Left colon (tissue), 2 donors: ENCODE measurements at places on chromosomes 4 and X.

DNA sequence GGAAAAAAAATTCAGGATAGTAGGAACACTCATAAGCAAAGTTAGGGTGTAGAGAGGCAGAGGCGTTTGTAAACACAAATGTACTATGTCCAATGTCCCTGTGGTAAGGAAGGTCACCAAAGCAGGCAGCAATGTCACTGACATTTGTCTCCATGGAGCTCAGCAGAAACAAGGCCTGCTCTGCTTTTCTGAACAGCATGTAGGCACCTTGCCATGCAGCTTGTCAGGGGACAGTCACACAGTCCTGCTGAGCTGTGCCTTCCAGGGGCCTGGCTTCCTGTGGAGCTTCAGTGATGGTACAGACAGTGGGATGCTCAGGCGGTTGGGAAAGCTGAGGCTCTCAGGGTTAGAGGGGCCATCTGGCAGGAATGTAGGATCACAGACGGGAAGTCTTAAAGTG is 74.5 kb upstream of the HS3ST1 start:
- DNase-seq: no peak

DNA sequence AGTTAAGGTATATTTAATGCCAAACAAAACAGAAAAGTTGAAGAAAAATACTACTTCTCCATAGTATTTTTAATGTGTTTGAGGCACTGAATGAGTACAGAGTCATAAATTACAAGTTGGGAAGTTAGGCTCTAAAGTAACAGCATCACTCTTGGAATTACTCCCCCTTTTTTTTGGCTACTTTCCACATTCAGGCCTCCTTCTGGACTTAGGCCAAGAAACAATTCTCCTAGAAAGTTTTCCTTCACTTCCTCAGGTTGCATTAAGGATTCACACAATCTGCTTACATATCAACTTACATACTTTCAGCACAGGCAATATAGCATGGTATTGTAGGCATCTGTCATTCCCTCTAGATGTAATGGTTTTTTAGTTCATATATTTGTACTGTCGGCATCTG is 52.1 kb downstream of the TMEM165 start:
- no peak for DNase-seq

- DNase-seq: no peak
These were observed at the start of gene BEX1 for GRCh38 chrX:103063918-103064434. BEX1 (minus strand) TSS chrX:103064171; CDS start chrX:103063274, 897 bp downstream.

DNA sequence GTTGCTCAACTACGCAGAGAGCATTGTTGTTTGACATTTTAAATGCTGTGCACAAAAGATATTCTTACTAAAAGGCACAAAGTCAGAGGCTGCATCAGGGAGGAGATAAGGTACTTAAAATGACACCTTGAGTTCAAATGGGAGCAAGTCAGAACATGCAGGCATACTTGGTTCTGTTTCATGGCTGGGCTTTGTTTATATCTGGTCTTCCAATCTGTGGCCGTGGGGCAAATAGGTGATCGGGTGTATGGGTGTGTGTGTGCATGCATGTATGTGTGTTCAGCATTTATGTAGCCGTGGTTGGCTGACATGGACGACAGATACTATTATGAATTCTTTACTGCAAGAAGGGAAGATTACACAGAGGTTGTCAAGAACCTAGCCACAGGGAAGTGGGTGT is 106.1 kb downstream of the RASL11B start:
- no peak for DNase-seq

- no peak for DNase-seq
These were observed 44.4 kb downstream of the SEL1L3 start for GRCh38 chr4:25818371-25818871.

- DNase-seq: no peak
These were observed 4.2 kb upstream of the PYURF start for GRCh38 chr4:88527787-88528186.

- no peak for DNase-seq
These were observed 148.6 kb upstream of the TTC29 start for GRCh38 chr4:147094238-147094637.

- no peak for DNase-seq
These were observed 57.9 kb downstream of the CFAP299 start for GRCh38 chr4:80393246-80393969.

DNA sequence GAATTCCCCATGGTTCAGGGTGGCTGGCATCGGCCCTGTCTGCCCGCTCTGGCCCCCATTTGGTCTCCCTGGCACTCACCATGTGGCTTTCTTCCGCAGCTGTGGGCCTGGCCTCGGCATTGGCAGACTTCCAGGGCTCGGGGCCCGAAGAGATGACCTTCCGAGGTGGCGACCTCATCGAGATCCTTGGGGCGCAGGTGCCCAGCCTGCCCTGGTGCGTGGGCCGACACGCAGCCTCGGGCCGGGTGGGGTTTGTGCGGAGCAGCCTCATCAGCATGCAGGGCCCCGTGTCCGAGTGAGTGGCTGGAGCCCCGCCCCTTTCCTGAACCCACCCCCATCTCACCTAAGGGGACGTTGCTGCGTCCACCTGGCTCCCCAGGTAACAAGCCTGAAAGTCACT is 20.1 kb downstream of the SH3TC1 start:
- no peak for DNase-seq

DNA sequence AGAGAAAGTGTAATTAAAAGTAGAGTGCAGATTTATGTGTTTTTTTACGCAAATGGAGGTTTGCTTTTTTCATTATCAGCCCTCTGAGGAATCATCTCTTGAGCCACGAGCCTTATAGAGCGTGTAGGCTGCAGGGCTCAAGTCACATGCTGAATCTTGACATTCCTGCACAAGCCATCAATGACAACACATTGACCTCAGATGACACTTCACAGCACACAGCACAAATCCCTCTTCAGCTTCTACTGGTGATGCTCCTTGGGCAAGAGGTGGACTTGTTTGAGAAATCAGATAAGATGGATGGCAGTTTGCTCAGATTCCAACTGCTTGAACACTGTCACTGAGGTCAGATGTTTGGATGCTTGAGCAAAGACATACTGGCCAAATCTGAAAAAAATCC is 250.6 kb downstream of the SNCA start:
- DNase-seq: no peak

- no peak for DNase-seq
These were observed 11.0 kb upstream of the FGG start for GRCh38 chr4:154623436-154623835.

GRCh38 chrX:57595381-57595811 is 3.6 kb downstream of the ZXDB start:
- no peak for DNase-seq

- DNase-seq: peak; percentile 74
These were observed 885 bp downstream of the CCDC110 start for GRCh38 chr4:185470501-185471195.

GRCh38 chr4:170386511-170386910 is 296.8 kb upstream of the AADAT start:
- no peak for DNase-seq

GRCh38 chr4:17283832-17284231 is 228.1 kb downstream of the QDPR start:
- DNase-seq: no peak

DNA sequence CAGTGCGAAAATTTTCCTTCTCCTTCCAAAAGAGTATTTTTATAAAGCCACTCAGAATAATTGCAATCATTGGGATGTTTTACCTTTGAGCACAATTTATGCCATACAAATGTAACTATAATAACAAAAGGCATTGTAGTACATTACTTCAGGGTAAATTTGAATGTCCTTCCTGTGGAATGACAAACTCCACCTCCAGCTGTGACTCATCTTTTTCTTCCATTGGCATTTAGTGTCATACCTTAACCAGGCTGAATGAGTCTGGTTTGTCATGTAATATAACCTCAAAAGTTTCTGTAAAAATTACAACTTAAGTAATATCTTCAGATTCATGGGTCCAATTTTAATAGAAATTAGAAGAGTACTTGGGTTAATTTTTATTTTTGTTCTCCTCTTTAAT is 93.3 kb downstream of the TMEM47 start:
- DNase-seq: no peak

GRCh38 chr4:184451726-184452125 is 22.6 kb downstream of the IRF2 start:
- DNase-seq: no peak

GRCh38 chr4:83779103-83780052 is 243.5 kb downstream of the GPAT3 start:
- no peak for DNase-seq

DNA sequence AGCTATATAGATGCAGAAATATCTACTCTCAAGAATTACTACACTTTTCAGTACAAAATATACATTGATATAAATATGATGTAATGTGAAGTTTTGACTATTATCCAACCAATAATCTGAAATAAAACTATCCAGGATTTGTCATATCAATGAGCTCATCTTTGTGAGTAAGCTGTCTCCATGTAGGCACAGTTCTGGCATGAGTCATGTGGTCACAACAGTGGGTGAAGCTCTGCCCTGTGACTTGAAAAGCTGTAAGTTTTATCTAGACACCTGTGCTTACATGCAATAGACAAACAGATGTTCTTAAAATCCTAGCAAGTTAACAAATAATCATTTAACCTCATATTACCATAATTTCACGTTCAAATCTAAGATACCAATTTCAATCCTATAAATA is 192.7 kb downstream of the GABRG1 start:
- no peak for DNase-seq

GRCh38 chrX:110408949-110409588 is 50.4 kb downstream of the RTL9 start:
- DNase-seq: no peak

DNA sequence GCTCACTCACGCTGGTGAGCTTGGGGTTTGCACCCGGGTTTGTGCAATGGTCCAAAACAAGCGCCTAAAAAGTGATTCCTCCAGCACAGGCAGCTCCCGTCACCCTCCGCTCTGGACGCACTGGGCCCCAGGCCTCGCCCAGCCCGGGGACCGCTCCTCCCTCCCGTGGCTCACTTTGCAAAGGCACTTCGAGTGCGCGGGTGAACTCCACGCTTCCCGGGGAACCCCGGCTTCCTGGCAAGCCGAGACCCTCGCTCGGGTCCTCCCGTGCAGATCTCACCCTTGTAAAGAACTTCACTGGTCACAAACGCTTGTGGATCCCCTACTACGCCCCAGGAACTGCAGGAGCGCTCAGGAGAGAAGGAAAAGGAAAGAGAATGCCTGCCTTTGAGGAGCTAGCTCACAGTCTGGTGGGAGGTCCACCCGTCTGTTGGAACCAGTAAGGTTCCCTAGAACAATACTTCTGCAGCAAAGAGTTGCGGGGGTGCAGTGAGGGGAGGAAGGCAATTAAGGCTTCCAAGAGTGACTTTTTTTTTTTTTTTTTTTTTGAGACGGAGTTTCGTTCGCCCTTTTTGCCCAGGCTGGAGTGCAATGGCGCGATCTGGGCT is at the start of gene CTPS2:
CTPS2 (minus strand) TSS at position 122 of the 608 bp plus-strand sequence. CDS start 9,767 bp downstream, outside the sequence.
- DNase-seq: peak; percentile 49

- DNase-seq: no peak
These were observed 92.5 kb upstream of the EDA2R start for GRCh38 chrX:66731398-66731797.
